ENCODE measurements at places on chromosomes 4 and X. TPM values are rescaled to one million over a fixed set of nuclear protein-coding genes. Genes with fewer than 3 reads are reported as not detected.

The RFC1 gene
- total RNA-seq: 25.2 TPM

The DGKK gene
- not detected for total RNA-seq

The BCLAF3 gene
- total RNA-seq: 2.6 TPM

The TENM3 gene
- 5.3 TPM for total RNA-seq

The RAB41 gene
- total RNA-seq: not detected

The LRIT3 gene
- total RNA-seq: not detected

The ADH1A gene
- total RNA-seq: not detected

The GPR173 gene
- total RNA-seq: not detected

The PABPC4L gene
- not detected for total RNA-seq

The DSPP gene
- not detected for total RNA-seq
